ENCODE measurements at places on chromosomes 5 and 9.

- DNase-seq = no peak
Measured at GRCh38 chr9:16412740-16413139, 457.7 kb downstream of the BNC2 start.

- DNase-seq = no peak
Measured at GRCh38 chr5:34914671-34915138, 599 bp downstream of the RAD1 start.

- DNase-seq = peak; percentile 25
Measured at GRCh38 chr5:14914623-14915260, 43.2 kb upstream of the ANKH start.

DNA sequence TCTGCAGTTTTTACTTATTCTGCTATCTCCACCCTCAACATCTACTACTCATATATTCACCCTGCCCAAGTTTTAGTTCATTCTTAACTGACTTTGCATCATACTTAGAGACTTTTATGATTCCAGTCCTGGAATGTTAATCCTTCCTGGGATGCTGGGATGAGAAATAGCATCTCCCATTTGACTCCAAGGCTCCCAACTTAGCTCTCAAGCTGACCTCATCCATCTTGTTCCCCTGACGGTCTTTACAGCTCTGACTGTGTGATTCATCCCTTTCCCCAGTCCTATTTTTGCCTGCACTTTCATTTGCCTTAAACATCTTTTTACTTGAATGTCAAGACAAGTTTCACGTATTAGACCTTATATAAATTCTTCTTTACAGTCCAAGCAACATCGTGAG lies 297.8 kb downstream of the EPB41L4A start:
- no peak for DNase-seq

GRCh38 chr9:14909961-14910805 lies at the start of gene FREM1:
Gene FREM1, minus strand, starts transcription at chr9:14910428. Its CDS starts 41,451 bp downstream, at chr9:14868977.
- DNase-seq = peak; percentile 9

- no peak for DNase-seq
Measured at GRCh38 chr5:23613566-23613965, 106.2 kb downstream of the PRDM9 start.

Data from kidney tubule cell (primary cell).